ENCODE measurements at places on chromosomes 3 and 15.

- DNase-seq: no peak
These were observed 210.6 kb upstream of the UMPS start for GRCh38 chr3:124519591-124520194.

- no peak for DNase-seq
These were observed 18.9 kb downstream of the CX3CR1 start for GRCh38 chr3:39260957-39261356.

DNA sequence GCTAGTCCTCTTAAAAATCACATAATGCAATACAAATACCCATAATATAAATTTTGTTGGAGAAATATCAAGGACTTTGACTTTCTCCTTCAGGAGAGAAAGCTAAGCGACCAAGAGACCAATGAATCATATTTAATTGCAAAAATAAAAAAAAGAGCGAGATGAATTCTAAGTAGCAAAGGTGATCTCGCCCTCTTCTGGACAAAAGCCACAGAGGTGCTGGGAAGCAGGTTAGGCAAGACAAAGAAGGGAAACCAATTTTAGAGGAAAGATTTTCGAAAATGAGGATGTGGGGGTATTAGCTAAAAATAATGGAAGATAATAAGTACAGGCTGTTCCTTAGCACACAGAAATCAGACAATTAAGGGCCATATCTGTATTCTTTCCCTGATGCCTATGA lies 111.4 kb upstream of the PLAAT1 start:
- peak; percentile 8 for DNase-seq

DNA sequence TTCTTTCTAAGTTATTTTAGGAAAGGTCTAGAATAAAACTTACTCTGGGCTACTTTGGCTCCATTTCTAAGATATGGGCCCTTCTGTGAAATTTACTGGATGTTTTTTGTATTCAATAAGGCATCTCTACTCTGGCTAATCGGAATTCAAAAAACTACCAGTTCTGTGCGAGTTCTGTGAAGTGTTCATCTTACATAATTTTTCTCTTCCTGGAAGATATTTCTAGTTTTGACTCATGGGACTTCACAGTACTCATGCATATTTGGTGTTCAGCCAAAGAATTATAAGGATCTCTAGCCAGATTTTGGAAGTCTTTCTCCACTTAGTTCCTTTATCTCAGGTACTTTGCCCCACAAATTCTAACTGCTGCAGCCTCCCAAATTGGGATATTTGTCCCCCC lies 46.4 kb upstream of the MBNL1 start:
- DNase-seq: no peak

- no peak for DNase-seq
These were observed 46.9 kb downstream of the ARHGEF3 start for GRCh38 chr3:56754741-56755417.

DNA sequence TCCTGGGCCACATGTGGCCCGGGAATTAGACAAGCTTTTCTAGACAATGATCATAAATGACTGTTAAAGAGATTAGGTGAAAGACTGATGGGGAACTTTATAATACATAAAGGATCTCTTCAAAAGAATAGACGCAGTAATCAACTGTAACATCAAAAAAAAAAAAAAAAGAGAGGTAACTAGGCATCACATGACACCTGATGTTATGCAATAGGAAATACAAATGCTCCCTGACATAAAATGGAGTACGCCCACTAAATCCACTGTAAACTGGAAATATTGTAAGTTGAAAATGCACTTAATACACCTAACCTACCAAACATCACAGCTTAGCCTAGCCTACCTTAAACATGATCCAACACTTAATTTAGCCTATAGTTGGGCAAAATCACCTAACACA lies 27.2 kb downstream of the GSK3B start:
- no peak for DNase-seq

GRCh38 chr3:177835917-177836316 lies 638.6 kb upstream of the TBL1XR1 start:
- no peak for DNase-seq

- DNase-seq: no peak
These were observed 42.5 kb downstream of the EEFSEC start for GRCh38 chr3:128195802-128196201.

Measured in NCI-H1105 treated with DMSO at 0.1 percent for 48 hours (cell line).